ENCODE measurements at places on chromosomes 1 and 21.

DNA sequence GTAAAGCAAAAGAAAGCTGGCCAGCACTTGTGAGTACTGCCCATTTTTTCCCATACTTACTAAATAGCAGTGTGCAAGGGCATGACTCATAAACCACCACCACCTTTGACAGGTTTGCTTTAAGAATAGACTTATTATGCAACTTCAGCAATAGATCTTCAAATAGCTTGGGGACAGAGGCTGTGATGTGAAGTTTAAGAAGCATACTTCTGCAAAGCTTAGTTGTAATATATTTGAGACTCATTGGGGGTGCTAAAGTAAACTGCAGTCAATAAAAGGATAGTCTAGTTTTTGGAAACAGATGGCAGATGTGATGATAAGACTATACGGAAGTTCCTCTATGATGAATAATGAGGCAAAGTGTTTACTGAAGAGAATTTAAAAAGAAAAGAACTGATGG is 210.0 kb downstream of the PLA2G4A start:
- DNase-seq: no peak

GRCh38 chr21:38931291-38931690 is 125.6 kb downstream of the ETS2 start:
- no peak for DNase-seq

- peak; percentile 92 for DNase-seq
Observed at GRCh38 chr1:61641578-61642336, 83.2 kb downstream of the TM2D1 start.

DNA sequence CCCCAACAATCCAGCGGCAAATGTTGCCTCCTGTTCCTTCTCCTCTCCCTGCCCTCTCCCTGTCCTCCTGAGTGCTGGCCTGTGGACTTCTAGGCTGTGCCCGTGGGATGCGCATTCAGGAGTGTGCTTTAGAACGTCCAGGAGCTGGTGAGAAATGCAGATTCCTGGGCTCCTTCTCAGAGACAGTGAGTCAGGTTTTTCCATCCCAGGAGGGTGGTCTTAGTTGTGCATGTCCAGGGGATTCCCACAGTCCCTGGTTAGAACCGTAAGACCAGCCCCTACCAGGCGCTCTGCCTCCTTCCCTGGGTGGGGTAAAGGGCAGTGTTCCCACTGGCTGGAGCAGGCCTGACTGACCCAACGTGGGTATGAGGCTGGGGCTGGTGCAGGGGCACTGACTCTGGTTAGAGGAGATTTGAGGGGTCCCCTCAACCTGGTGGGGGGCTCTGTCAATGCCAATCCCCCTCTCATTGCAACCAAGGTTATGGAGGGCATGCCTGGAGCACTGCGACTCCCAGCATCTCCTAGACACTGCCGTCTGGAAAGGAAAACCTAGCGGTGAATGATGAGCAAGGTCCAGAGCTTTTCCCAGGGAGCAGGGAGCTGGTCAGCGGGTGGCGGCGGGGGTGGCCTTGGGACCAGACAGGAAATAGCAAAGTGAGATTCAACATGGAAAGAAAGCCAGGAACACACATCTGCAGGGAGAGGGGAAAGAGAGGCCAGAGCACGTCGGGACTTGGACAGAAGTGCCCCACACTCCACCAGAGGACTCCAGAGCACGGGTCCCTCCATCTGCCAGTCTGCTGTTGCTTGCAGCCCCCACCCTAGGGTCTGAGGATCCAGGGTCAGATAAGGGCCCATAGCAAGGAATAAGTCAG is 38.5 kb downstream of the HSPG2 start:
- no peak for DNase-seq

DNA sequence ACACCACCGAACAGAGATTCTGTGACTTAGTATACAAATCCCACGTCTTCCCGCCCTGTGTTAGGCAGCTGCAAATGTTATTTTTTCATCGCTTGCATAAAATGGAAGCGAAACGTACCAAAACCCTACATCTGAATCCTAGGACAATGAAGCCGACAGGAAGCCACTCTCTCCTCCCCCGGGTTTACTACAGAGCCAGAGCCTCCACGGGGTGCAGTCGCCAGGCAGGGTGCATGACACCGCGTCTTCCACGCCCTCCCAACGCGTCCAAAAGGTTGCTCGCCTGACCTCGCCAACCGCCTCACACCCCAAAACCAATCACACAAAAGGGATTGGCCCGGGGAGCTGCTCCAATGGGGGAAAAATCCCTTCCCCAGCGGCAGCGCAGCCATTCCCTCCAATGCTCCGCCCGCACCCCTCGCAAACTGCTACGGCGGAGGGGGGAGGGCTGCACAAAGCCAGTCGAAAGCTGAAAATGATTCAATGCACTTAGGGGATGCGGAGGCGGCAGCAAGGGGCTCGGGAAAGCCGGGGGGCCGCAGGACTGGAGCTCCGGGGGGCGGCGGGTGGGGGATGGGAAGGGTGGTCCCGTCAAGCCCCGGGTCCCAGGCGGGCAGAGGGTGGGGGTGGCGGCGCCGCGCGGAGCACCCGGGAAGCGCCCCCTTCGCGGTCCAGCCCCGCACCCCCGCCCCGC is 701 bp downstream of the CEP170 start:
- DNase-seq: peak; percentile 81

DNA sequence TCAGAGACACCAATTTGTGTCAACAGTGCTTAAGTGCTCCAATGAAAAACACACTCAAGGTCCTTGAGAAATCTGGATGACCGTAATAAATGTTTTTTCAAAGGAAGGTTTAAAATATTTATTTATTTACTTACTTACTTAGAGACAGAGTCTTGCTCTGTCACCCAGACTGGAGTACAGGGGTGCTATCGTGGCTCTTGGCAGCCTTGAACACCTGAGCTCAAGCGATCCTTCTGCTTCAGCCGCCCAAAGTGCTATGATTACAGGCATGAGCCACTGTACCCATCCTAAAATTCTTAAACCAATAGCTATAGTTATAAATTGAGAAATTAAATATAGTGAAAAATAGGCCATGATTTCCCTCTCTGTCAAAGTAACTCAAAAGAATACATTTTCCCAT is 17.3 kb upstream of the ERICH3 start:
- no peak for DNase-seq

GRCh38 chr1:205664399-205665017 is 15.8 kb downstream of the SLC45A3 start:
- no peak for DNase-seq

- no peak for DNase-seq
Observed at GRCh38 chr1:203287109-203287893, 18.0 kb upstream of the BTG2 start.

GRCh38 chr1:119631433-119632102 is 16.5 kb downstream of the ZNF697 start:
- peak; percentile 78 for DNase-seq

DNA sequence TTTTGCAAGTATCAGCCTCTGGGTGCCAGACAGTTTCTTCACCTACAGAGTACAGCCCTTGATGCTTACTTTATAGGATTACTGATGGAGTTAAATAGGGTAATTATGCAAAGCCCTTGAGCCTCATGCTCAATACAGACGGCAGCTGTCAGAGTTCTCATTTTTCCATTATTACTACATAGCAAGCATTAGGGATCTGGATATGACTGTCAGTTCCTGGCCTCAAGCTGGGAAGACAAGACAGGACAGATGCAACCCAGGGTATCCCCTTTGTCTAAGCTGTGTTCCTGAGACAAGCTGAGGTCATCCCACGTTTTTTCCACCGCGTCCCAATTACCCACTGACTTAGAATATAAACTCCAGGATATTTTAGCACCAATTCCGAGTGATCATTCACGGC is 94.4 kb downstream of the SLC35F3 start:
- DNase-seq: no peak

DNA sequence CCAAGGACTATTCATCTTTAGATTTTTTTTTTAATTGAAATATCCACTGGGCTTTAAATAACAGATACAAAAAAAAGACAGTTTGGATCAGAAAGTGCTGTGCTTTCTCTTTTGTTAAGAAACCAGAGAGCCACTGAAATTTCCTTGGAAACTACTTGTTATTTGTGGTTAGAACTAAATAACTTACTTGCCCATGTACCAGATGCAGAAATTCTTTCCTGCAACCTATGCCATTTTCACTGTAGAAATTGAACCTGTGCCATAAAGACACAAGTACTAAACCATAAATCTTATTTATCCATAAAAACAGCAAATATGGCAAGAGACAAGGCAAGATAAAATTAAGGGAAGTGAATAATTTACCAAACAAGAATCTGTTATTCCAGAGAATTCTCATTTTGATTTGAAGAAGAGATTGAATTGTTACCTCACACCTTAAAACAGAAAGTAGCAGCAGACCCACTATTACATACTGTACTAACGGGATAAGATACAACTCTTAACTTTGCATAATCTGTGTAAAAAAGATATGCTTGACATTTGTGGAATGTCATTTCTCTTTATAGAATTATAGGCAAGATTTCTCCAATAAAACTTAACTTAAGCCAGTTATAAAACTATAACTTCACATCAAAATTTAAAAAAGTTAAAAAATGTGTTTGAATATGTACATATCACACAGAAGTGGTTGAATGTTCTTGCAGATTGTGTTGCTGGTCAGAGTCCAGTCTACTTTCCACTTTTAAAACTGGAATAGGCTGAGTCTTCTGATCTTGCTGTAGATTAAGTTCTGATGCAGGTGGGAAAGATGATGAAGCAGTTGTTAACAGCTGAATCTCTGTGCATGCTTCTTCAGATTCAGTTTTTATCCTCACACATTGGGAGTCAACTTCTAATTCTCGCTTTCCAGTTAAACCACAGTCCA is 6.3 kb upstream of the PHTF1 start:
- no peak for DNase-seq
